ENCODE measurements at places on chromosomes 16 and 17. TPM values are rescaled to one million over a fixed set of nuclear protein-coding genes. Genes with fewer than 3 reads are reported as not detected.

TMEM204 gene
- 53.5 TPM for total RNA-seq

SLC6A4 gene
- 3.0 TPM for total RNA-seq

PTX4 gene
- total RNA-seq, result 0.20 TPM

PPP1R1B gene
- total RNA-seq, result not detected

TMC5 gene
- total RNA-seq, result not detected

PRKCB gene
- not detected for total RNA-seq

RPA1 gene
- 36.0 TPM for total RNA-seq

IRF8 gene
- total RNA-seq, result 0.54 TPM

PYY gene
- not detected for total RNA-seq

DBF4B gene
- total RNA-seq, result 9.8 TPM

KRT39 gene
- not detected for total RNA-seq

HIRIP3 gene
- total RNA-seq, result 19.0 TPM

TRPV2 gene
- total RNA-seq, result 51.5 TPM

Measured in mammary microvascular endothelial cell (primary cell).